Stimulated activated CD4-positive, alpha-beta T cell treated with anti-CD3 and anti-CD28 coated beads, Interleukin-1b, Interleukin-23, amount 100 ng/mL, for 48 hours (primary cell): ENCODE measurements at places on chromosomes 12 and 14.

DNA sequence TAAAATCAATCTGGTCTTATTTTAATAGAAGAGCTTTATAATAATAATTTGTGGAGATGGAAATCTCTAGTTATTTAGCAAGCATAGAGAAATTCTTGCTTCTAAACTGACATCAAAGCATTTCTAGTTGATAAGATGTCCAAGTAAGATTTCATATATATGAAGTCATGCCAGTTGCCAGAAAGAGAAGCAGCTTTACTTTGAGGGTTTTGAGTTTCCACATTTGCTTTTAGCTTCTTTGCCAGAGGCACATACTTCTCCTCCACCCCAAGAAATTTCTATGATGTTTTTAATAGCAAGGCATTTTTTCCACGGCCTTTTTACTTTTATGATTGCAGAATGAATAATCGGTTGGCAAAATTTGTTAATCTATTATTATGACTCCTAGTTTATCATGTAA is 24.2 kb upstream of the YAF2 start:
- no peak for DNase-seq

DNA sequence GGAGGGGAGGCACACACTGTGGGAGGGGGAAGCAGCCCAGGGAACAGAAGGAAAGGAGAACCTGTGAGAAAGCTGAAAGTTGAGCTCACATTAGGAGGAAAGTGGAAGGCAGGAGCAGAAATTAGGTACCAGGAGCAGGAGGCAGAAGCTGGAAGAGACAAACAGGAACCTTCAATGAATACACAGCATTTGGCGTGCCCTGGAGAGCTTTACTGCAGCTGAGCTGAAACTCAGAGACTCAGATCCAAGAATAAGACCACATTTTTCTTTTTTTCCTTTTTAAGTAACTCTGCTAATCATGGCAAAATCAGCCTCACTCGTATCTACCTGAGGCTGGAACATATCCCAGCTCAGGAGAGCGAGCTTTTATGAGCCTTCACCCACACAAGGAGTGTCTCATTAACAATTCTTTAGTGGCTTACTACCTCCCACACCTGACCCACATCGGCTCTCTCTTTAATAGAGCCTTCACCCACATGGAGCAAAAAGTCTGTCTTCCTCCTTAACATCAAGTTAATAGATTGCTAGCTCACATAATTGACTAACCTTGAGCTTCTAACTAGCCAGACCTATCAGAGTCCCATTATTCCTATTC is 18.2 kb upstream of the CERS5 start:
- DNase-seq, result no peak

DNA sequence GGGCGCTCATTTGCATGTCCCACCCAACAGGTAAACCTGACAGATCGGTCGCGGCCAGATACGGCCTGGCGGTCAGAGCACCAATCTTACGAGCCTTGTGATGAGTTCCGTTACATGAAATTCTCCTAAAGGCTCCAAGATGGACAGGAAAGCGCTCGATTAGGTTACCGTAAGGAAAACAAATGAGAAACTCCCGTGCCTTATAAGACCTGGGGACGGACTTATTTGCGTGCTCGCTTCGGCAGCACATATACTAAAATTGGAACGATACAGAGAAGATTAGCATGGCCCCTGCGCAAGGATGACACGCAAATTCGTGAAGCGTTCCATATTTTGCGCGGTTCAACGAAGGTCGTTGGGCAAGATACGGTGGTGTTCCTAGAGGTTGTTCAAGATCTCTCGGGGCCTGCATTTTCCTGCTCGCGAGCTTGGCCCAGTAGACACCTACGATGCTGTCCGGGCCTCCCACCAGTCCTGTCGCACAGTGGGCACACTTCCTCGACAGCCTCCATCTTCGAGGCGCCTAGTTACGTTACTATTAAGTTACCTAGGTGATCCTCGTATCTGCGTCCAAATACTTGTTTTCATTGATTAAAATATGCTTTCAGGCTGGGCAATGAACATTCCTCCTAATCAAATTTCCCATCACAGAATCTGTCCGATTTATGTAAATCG is at the start of gene RNU6-7:
TSS of gene RNU6-7 (plus strand) at position 230 of the 675 bp plus-strand sequence.
- DNase-seq, result peak; percentile 29

- DNase-seq, result no peak
Measured at GRCh38 chr14:64720131-64720576, 15.9 kb downstream of the PLEKHG3 start.

DNA sequence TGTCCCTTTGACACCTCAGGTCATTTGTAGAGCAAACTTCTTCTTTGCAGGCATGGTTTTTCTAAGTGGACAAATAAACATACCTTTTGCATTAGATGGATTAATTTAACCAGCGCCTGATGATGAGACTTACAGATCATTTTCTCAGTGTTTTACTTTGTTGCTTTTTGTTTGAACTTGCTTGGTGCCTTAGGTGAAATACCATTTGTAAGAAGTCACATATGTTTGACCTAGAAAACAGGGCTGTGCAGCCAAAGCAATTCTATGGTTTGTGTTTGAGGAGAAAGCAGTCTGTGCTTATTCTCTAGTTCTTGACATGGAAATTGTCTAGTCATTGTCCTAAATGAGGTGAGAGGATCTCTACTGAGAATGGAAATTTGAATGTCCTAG is 111.1 kb downstream of the DIP2B start:
- DNase-seq, result no peak

GRCh38 chr12:11650286-11651281 is 1.1 kb downstream of the ETV6 start:
- no peak for DNase-seq

DNA sequence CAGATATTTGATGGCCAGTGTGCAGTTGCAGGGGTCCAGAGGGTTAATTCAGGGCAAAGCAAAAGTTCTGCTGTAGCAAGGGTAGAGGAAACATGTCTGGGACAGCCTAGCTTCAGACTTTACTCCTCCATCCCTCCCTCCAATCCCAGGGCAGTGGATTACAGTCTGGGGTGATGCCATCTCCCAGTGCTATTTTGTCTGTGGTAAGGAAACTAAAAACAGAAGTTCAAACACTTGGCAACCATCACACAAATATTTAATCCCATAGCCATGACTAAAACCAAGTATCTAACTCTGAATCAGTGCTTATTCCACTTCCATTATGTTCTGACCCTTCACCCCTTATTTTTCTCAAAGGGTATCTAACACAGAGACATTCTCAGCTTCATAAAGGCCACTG is 61.8 kb downstream of the PIK3C2G start:
- no peak for DNase-seq

- DNase-seq, result no peak
Measured at GRCh38 chr12:122298071-122298748, 31.9 kb upstream of the VPS33A start.

DNA sequence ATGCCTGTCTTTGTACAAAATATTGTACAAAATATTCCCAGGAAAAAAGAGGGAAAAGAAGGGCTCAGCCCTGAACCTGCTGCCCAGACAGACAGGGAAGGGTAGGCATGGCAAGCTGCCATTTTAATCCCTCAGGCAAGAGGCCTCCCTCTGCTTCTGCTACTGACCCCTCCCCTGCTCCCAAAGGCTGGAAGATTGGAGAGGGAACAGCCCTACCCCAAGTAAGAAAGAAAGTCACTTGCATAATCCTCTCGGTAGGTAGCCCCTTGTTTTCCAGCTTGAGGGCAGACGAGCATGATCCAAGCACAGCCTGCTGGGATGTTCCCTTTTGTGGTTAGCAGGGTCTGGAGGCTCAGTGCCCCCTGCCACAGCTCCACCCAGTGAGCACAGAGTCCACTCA is 20.7 kb downstream of the ADCY6 start:
- DNase-seq, result no peak

- DNase-seq, result no peak
Measured at GRCh38 chr12:34289431-34290380, 267.4 kb downstream of the ALG10 start.

DNA sequence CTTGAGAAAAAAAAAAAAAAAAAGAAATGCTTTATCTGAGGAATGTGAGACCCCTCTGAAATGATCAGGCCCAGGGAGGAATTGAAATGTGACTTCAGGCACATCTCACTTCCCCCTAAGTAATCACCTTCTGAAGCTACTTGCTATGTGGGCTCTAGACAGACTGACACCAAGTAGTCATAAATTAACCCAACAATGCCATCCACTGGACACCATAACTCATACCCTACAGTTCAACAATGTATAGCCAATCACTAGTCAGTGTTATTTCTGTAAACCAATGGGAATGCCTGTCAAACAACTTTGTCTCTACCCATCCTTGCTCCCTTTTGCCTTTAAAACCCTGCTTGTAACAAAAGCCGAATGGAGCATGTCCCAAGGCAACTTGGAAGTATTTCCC is 182.7 kb upstream of the TMPO start:
- no peak for DNase-seq

GRCh38 chr14:95381726-95382125 is 62.0 kb upstream of the CLMN start:
- no peak for DNase-seq

GRCh38 chr14:73758392-73759182 is 44.4 kb upstream of the PNMA1 start:
- DNase-seq, result peak; percentile 81

GRCh38 chr14:60315196-60315990 is 66.4 kb downstream of the PPM1A start:
- no peak for DNase-seq

- DNase-seq, result no peak
Measured at GRCh38 chr12:10310926-10311720, 3.5 kb downstream of the KLRD1 start.

GRCh38 chr12:42976620-42977019 is 387.1 kb upstream of the PRICKLE1 start:
- DNase-seq, result no peak

- no peak for DNase-seq
Measured at GRCh38 chr14:53953002-53953827, 3.4 kb downstream of the BMP4 start.

GRCh38 chr12:26204612-26205289 is 9.4 kb downstream of the SSPN start:
- DNase-seq, result no peak

DNA sequence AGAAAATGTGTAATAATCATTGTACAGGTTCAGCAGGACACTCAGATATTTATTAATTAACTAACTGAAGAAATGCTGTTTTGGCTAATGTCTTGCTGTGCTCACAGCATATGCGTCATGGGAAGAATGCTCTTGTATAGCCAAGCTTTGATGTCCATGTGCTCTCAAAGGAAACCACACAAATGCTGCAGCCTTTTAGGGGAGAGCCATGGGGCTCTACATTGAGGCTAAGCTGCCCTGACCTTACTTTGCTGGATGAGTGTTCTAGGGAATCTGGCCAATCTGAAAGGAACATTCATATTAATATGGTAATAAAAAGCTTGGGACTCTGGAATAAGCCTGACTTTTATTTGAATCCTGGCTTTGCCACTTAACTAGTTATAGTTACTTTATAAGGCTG is 9.5 kb upstream of the CRADD start:
- DNase-seq, result no peak

GRCh38 chr12:66668311-66668710 is 10.6 kb downstream of the GRIP1 start:
- DNase-seq, result no peak

- no peak for DNase-seq
Measured at GRCh38 chr12:115134298-115134697, 450.3 kb upstream of the TBX3 start.

- DNase-seq, result no peak
Measured at GRCh38 chr12:102509123-102509626, 28.8 kb upstream of the IGF1 start.

GRCh38 chr12:58435647-58436046 is 484.7 kb downstream of the LRIG3 start:
- DNase-seq, result no peak

DNA sequence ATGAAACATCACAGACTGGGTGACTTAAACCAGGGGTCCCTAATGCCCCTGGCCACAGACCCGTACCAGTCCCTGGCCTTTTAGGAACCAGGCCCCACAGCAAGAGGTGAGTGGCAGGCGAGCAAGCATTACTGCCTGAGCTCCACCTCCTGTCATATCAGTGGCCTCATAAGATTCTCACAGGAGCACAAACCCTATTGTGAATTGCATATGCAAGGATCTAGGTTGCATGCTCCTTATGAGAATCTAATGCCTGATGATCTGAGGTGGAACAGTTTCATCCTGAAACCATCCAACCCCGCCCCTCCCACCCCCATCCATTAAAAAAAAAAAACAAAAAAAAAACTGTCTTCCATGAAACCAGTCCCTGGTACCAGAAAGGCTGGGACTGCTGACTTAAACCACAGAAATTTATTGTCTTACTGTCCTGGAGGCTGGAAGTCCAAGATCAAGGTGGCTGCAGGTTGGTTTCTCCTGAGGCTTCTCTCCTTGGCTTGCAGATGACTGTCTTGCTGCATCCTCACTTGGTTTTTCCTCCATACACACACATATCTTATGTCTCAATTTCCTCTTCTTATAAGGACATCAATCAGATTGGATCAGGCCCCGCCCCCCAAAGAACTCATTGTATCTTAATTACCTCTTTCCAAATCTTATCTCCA is 235.9 kb downstream of the CHST11 start:
- DNase-seq, result no peak

DNA sequence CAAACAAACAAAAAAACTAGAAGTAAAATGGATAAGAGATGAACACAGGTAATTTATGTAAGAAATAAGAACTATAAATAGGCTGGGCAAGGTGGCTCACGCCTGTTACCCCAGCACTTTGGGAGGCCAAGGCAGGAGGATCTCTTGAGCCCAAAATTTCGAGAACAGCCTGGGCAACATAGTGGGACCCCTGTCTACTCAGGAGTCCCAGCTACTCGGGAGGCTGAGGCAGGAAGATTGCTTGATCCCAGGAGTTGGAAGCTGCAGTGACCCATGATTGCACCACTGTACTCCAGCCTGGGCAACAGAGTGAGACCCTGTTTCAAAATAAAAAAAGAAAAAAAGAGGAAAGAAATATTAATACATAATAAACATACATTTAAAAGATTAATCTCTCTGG is 22.7 kb upstream of the ABCD4 start:
- no peak for DNase-seq

DNA sequence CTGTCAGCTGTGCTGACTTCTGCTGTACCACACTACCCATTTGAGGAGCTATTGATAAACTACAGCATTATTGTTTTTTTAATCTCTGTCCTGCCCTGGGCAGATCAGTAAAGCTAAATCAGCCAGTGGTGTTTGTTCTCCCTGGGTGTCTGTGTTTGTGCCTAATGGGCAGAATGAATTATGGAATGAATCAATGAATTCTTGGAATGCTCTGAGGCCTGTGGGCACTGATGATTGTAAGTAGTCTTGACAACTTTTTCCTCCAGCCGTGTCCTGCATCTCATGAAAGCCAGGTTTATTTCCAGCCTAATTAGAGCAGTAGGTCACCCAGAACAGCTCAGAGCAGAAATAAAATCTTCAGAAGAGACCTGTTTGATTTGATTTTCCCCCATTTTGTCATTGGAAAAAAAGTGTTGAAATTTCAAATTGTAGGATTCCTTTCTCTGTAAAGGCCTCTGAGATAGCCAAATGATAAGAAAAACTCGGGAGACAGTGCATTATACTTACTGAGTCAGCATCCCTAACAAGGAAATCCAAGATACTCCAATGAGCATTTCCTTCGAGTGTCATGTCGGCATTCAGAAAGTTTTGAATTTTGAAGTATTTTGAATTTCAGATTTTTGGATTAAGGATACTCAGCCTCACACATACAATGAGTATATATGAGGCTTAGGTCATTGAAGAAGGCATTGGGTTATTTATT is 19.4 kb upstream of the EVL start:
- no peak for DNase-seq

- DNase-seq, result no peak
Measured at GRCh38 chr12:112382866-112383265, 635 bp upstream of the HECTD4 start.
